ENCODE measurements at places on chromosomes 7 and 10.

GRCh38 chr10:63221950-63222349, 88.8 kb downstream of the NRBF2 start:
- no peak for DNase-seq

DNA sequence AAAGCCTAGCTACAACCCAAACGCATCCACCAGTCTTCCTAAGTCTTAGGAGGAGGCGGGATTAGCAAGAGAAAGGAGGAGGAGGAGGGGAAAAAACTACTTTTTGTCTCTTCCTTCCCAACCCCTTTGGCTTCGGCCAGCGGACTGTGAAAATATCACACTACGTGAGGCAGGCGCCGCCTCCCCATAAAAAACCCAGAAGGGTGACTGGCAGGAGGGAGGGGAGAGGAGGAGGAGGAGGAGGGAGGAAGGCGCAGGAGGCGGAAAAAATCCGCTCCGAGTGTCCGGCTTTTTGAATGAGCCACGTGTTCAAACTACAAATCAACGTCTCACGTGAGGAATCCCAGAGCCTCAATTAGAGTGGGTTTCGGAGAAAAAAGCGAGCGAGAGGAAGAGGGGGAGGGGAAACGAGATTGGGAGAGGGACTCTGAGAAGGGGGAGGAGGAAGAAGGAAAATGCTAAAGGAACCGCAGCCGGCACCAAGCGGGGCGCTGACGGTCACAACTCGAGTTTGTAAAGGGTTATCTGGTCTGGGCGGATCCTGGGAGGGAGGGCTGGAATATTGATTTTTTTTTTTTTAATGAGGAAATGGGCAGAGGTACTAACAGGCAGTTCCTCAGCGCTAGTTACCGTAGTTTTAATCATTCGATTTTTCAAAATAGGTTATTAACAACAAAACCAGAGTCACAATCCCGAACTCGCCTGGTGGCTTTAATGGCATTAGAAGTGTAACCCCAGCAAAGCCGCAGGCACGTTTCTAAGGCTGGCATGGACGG, at the start of gene IGF2BP3:
Gene IGF2BP3 (minus strand): TSS at position 162 of the 776 bp plus-strand sequence. CDS start 381 bp downstream, outside the sequence.
- DNase-seq: peak; percentile 79

GRCh38 chr10:116269619-116270018, 3.4 kb downstream of the GFRA1 start:
- DNase-seq: no peak

- peak; percentile 2 for DNase-seq
Measured at GRCh38 chr10:1374511-1375345, 318.5 kb downstream of the WDR37 start.

DNA sequence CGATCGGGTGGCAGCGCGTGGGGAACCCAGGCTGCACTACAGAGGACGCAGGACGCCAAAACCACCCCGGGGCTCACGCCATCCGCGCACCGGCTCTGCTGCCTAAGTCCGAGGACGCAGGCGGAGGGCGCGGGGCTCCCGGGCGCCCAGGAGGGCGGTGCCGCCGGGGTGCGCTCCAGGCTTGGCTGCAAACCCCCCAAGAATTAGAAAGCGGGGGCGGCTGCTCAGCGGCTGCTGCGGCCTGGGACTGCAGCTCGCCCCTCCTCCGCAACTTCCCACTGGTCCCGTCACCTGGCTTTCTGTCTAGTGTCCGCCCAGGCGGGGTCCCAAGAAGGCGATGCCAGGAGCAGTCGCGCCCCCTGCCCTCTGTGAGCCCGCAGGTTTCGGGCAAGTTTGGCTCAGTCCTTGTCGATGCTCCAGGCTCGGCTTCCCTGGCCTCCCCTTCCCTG, 1.7 kb upstream of the POU6F2 start:
- DNase-seq: no peak

- DNase-seq: no peak
Measured at GRCh38 chr10:118870467-118871243, 115.9 kb upstream of the CACUL1 start.

- DNase-seq: no peak
Measured at GRCh38 chr7:36127075-36127740, 25.8 kb upstream of the EEPD1 start.

DNA sequence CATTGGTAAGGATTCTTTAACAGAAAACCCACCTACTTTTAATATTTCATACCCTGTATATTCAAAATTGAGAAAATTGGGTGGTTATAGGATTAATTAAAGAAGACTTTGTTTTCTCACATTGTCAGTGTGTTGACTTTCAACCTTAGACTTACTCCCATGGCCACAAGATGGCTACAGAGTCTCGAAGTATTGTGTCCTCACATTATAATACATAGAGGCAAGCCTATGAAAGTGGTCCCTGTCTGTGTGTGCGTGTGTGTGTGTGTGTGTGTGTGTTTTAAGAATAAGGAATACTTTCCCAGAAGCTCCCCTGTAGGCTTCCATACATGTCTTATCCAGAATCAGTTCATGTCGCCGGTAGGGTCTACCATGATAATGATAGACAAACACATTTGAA, 180.0 kb downstream of the PHF14 start:
- no peak for DNase-seq

DNA sequence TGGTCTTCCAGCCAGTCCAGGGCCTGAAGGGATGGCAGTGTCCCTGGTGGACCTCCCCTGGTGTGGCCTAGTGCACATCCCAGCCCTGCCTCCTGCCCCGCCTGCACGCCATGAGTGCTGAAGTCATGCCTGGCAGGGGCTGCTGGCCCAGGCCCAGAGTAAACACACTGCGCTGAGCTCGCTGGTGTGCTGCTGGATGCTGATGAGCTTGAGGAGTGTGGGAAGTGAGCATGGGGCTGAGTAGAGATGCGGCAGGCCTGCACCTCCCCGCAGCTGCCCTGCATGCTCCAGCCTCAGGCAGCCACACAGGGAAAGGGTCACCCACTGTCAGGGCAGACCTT, 43.2 kb downstream of the HTRA1 start:
- no peak for DNase-seq

- DNase-seq: peak; percentile 66
Measured at GRCh38 chr7:131745390-131746248, 189.2 kb upstream of the PODXL start.

- DNase-seq: no peak
Measured at GRCh38 chr7:130963339-130963738, 229.3 kb upstream of the KLF14 start.

DNA sequence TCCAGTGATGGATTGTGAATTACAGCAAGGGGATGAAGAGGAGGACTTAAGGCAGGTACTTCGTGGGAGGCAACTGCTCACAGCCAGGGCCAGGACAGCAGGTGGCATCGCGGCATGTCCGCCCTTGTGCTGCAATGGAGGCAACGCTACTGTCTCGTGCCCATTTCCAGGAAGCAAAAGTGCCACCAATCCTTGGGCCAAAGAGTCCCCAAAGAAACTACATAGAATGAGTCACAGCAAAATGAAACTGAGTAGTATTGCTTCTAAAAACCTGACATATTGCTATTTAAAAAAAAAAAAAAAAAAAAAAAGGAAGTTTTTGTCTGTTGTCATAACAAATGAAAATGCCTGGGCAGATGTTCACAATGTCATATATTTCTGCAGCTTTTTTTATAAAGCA, 46.6 kb downstream of the RSU1 start:
- no peak for DNase-seq

- DNase-seq: no peak
Measured at GRCh38 chr10:120583424-120584108, 126.5 kb downstream of the PLPP4 start.

DNA sequence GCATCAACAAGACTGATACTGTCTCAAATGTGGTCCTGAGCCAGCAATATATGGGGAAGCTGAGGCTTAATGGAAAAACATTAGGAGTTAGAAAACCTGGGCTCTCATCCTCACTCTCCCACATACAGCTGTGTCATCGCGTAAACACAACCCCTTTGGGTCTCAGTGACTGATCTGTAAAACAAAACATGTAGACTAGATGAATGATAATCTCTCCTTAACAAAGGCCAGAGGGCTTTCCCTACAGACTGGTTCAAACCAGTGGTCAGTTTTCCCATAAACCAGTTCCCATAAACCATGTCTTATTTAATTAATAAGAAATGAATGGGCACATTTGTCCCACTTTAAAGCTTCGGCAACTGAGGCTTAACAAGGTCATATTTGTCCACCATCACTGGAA, 48.1 kb downstream of the OSBPL3 start:
- DNase-seq: no peak

DNA sequence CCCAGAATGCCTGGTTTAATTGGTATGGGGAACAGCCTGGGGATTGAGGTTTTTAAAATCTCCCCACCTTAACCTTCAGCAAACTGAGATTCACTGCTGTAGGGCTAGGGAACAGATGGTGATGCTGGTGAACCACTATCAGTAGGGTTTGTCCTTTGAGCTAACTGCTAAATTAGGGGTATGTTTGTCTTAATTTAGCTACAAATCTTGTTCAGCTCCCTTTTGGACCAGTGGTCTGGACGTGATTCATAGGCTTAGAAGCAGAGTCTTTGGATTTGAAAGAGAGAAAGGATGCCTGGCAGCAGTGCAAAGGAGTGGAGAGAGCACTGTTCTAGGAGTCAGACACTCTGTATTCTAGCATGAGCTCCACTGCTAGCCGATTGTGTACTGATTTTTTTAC, 2.8 kb downstream of the HDAC9 start:
- DNase-seq: no peak

- no peak for DNase-seq
Measured at GRCh38 chr7:155310425-155311114, 12.9 kb downstream of the INSIG1 start.

DNA sequence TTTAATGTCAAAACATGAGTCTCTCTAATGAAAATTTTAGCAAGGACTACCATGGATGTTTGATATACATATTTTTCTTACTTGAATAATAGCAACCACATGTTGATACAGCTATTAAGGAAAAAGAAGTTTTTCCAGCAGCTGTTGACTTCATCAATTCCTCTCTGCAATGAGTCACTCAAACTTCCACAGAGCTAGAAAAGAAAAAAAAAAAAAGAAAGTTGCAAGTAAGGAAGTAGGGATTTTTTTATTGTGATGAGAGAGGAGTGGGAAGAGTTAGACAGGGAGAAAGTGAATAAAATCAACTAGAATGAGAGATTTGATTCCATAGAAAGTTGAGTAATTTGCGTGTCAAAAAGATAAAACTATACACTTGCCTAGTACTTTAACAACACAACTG, 46.2 kb downstream of the CAV1 start:
- DNase-seq: no peak

DNA sequence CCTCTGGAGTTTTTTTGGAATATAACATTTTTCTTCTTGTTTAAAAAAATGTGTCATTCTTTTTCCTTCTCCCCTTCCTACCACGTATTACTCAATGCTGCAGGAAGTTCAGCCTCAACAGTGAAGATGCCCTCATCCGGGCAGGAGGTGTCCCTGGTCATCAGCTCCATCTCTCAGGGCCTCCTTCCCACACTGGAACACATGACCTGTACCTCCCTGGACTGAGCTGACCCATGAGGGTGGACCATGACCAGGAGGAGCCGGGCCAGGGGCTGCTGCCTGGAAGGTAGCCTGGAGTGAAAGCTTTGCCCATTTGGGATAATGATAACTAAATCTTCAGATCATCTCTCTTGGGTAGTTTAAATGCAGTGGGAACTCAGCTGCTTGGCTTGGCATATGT, 316.5 kb upstream of the ZMIZ1 start:
- DNase-seq: no peak

DNA sequence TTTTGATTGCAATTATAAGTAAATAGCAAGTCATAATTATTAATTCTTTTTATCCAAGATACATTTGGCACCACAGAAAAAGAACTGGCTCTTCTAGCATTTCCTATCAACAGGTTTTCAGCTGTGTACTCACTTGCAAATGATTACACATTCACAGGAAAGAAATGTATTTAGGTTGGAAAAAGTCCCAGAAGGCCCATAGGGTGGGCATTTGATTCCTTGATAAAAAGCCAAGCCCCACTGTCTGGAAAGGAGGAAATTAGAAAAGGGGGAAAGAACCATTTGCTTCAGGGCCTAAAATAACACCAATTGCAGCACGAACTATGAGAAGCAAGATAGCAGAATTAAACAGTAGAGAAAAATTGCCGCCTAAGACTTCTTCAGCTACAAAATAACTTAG, 80.8 kb upstream of the COL1A2 start:
- no peak for DNase-seq
